NCI-H187 (cell line): ENCODE measurements at places on chromosomes 6 and 20.

DNA sequence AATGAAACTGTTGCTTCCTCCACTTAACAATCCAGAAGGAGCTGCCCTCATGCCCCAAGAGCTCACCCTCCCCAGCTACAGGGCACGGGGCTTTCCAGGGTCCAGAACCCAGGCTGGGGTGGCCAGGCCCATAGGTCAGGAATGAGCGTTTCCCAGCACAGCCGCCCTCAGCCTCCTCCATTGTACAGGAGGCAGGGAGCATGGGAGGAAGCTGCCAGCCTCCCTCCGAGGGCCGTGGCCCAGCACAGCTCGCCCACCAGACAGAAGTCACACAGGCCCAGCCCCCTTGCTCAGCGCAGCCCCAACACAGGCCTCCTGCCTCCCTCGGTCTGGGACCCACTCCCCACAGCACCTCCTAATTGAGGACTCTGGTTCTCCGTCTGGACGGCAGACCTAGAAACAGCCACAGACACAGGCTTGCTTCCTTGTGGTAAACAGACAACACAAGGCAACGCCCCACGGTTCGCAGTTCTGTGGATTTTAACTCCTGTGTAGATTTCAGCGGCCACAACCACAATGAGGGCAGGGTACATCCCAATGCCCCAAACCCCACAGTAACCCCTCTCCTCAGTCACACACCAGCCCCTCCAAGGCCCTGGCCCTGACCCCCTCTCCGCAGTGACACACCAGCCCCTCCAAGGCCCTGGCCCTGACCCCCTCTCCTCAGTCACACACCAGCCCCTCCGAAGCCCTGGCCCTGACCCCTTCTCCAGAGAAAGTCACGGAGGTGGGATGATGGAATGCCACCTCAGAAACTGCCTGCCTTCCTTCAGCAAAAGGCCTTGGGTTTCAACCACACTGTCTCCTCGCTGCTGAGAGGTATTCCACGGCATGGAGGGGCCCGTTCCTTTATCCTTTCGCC lies 173.5 kb downstream of the DLL1 start:
- no peak for DNase-seq

- DNase-seq: no peak
Measured at GRCh38 chr6:116411284-116411623, 40.5 kb downstream of the DSE start.

DNA sequence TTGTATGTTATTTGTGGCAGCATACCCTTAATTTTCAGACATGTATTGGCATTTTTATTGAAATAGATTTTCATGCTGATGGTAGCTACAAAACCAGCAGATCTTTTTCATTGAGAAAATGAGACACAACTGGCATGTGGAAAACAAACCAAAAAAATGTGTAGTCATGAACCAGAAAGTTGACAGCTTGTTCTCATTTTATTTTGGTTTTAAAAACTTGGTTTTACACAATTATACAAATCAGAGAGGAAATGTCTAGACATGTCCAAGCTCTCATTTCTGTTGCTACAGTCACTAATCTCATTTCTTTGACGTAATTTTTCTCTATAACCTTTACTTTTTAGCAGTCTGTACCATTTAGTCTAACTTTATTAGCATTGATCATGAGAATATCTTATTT lies 85.4 kb downstream of the GRIK2 start:
- no peak for DNase-seq

DNA sequence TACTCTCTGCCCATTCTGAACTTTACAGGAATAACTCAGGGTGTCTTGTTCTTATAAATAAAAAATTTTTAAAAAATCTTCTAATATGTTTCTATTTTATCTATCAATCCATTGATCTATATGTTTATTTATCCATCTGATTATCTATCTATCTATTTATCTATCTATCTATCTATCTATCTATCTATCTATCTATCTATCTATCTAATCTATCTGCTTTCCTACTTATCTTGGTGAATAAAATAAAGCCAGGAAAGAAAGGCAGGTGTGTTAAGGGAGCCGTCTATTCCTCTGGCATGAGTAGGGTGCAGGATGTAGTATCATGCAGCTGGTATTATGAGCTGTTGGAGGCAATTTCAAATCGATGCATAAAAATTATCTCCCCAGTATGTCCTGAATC lies 153.0 kb downstream of the FOXA2 start:
- DNase-seq: no peak

GRCh38 chr6:41576667-41577066 lies 30.5 kb downstream of the FOXP4 start:
- no peak for DNase-seq

DNA sequence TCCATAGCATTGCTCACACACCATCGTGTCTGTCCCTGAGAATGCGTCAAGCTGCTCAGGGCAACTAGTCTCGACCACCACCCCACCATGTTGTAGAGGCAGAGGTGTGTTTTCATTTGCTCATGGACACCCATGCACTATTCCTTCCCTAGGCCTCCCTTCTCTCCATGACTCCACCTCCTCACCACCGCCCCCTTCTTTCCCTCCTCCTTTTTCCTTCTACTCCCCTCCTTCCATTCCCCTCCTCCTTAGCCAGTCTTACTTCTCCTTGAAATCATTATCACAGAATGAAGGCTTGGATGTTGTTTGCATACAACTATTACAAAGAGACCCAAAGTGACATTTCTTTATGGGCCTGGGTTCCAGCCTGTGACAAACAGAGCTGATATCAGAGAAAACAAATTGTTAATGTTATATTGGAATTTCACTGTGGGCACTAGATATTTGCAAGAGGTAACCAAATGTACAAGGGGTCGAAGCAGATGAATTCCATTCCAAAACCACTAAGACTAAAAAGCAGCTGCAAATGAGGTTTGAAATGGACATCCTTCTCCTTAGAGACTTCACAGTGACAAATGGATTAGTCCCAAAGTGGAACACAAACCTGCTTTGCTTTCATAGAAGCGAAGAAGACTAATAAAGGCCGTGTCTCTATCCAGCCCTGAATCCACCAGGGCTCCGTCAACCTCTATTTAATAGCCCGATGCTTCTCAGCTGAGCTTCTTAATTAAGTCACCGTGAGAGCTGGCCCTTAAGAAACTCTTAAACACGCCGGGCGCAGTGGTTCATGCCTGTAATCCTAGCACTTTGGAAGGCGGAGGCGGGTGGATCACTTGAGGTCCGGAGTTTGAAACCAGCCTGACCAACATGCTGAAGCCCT lies 275.8 kb upstream of the SULF2 start:
- DNase-seq: no peak

DNA sequence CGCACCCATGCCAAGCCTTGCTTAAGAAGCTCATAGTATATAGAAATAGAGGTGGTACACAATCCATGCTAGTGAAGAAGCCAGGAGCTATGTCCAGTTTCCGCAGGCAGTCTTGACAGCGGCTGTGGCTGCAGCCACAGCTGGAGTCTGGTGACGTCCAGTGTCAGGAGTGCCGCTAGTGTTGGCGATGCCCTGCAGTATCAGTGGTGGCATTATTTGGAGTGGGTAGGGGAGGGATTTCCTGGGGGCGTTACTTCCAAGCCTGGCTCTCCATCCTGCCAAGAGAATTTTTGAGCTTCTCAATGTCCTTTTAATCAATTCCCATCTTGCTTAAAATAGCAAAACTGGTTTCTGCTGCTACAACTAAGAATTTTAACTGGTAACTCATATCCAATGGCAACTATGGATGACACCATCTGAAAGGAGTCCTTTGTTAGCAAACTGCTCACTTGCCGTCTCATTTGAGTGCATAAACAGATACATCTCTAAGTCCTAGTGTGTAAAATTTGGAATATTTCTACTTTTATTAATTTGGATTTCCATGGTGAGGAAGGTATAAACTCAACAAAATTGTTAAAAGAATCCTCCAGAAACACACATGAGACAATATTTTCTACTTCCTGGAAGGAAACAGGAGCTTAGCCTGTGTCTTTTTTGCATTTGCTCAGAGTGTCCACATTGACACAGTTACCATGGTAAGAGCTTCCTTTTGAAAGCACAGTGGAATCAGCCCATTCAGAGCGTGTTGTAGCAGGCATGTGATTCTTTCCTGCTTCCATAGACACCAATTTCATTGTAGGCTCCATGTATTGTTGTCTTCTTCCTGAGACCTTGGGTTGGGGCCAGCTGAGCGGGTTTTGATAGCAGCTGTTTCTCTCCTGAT lies 44.6 kb upstream of the PXDC1 start:
- no peak for DNase-seq

- DNase-seq: no peak
Measured at GRCh38 chr20:33647603-33648395, 14.3 kb upstream of the C20orf144 start.

GRCh38 chr20:30288346-30288745 lies 969.1 kb upstream of the DEFB115 start:
- DNase-seq: no peak

DNA sequence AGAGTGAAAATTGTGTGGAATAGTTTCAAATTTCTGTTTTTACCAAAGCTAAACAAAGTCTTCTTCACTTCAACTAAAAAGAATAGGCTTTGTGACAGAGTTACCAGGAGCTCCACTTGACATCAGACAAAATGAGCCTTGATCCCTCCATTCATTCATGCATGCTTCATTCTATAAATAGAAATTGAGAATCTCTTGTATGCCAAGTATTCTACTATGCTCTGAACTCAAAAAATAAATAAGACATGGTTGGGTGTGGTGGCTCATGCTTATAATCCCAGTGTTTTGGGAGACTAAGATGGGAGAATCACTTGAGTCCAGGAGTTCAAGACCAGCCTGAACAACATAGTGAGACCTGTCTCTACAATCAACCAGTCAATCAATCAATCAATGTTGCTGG lies 236.6 kb upstream of the FAM83B start:
- no peak for DNase-seq

DNA sequence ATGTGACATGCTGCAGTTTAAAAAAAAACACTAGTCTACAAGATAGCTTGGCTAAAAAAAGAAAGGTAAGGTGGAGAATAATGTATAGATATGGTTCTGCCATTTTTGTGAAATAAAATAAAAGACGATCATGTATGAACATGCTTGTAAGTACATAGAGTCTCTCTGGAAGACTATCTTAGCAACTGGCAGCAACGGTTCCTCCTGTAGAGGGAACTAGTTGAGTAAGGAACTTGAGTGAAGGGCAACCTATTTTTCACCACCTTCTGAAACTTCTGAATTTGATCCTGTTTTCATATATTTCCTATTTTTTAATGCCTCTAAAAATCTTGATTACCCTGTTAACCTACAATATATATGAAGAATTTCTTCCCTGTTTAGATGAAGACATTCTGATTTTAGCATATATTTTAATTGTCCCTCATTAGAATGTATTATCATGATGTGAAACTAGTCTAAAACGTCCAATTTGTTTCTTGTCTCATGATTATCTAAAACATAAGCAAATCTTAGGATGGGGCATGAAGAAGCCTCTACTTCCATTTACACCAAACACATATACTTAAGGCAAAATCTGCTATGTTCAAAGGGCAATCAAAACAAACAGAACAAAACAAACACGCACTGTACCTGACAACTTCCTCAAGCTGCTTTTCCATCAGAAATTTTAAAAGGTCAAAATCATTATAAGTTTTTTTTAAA lies 202.5 kb downstream of the ISM1 start:
- DNase-seq: no peak

DNA sequence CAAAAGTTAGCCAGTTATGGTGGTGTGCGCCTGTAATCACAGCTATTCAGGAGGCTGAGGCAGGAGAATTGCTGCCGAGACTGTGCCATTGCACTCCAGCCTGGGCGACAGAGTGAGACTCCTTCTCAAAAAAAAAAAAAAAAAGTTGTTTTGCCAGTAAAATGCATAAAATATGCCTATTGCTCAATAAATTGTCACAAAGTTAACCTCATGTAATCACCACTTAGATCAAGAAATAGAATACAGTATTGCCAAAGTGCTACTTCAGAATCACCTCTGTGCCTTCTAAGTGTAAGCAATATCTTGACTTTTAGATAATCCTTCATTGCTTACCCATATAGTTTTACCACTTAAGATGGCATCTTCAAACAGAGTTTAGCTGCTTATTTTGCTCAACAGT lies 80.7 kb downstream of the TRMT11 start:
- DNase-seq: no peak

GRCh38 chr6:14272737-14273085 lies 155.1 kb downstream of the CD83 start:
- DNase-seq: no peak

DNA sequence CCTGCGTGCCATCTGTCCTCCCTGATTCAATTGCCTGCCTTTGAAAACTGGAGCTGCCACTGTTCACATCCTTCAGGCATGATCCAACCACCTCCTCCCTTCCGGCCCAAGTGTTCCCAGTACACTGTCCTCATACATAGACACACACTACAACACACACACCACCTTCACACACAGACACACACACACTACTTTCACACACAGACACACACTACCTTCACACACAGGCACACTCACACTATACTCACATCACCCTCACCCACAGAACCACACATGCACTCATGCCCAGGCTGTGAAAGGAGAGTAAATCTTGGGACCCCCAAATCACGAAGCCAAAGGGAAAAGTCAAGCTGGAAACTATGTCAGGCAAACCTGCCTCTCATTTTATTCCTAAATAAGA lies 109.4 kb upstream of the MYLIP start:
- no peak for DNase-seq

GRCh38 chr6:160766657-160766988 lies 64.6 kb downstream of the PLG start:
- DNase-seq: no peak

- no peak for DNase-seq
Measured at GRCh38 chr6:30325150-30325872, 1.4 kb upstream of the TRIM39 start.

GRCh38 chr20:60581606-60582115 lies 623.4 kb downstream of the CDH26 start:
- DNase-seq: no peak

DNA sequence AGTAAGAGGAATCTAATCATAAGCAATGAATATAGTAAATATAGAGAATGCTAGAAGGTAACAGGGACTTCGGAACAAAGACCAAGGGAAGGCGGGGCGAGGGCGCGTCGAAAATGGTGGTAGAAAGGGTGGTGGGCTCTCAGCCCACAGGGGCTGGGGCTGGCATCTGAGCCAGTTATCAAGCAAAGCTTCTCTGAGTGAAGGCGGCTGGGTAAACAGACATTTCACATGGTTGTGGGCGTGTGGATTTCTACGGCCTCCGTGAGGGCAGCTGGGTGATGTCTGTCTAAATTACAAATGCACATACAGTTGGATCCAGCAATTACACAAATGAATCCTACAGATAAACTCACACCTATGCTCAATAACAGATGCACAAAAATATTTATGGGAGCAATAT lies 56.6 kb downstream of the TOX2 start:
- DNase-seq: no peak

DNA sequence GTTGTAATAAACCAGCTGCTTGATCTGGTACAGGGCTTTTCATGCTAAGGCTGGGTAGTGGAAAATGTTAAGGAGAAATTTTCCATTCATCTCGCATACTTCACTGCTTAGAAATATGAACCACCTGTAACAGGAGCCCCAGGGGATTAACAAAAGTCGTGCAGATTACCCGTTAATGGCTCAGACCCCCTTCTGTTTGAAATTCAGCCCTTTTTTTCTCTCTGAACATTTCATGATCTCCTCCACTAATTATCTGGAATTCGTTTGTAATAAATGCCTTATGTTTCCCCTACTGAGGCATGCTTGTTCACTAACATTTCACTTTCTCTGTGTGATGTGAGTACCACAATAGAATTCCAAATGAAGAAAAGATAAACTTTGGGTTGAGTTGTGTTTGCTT lies 336.4 kb upstream of the HSF2 start:
- no peak for DNase-seq
